ENCODE measurements at places on chromosomes 4 and X. TPM values are rescaled to one million over a fixed set of nuclear protein-coding genes. Genes with fewer than 3 reads are reported as not detected.

Gene CT45A5
- 10.4 TPM for total RNA-seq

Gene NXF2
- 1.9 TPM for total RNA-seq

Gene BEND2
- not detected for total RNA-seq

Gene HAUS3
- 29.3 TPM for total RNA-seq

Gene ERCC6L
- total RNA-seq: 11.1 TPM

Gene DIPK2B
- not detected for total RNA-seq

Gene FGFBP2
- total RNA-seq: not detected

Gene FOXR2
- total RNA-seq: 6.0 TPM

Gene NRK
- total RNA-seq: 4.3 TPM

Gene SMR3B
- not detected for total RNA-seq

Gene UPF3B
- total RNA-seq: 7.0 TPM

Gene EREG
- total RNA-seq: 0.54 TPM

Gene TLR3
- 6.1 TPM for total RNA-seq

Gene NOX1
- total RNA-seq: not detected

Gene CT45A2
- total RNA-seq: 0.69 TPM

Gene TLR10
- not detected for total RNA-seq

Gene ASMT
- total RNA-seq: not detected

Gene TLL1
- total RNA-seq: not detected

Gene PAGE2
- 0.29 TPM for total RNA-seq

Gene PPP2R2C
- 1.0 TPM for total RNA-seq

Gene HSFX2
- total RNA-seq: not detected

Gene RHOH
- total RNA-seq: not detected

Gene RAI2
- 0.86 TPM for total RNA-seq

Gene PDCL2
- not detected for total RNA-seq

Gene APLN
- total RNA-seq: 0.34 TPM

Gene DMD
- total RNA-seq: 24.0 TPM

Gene STAP1
- total RNA-seq: not detected

Gene SLC49A3
- not detected for total RNA-seq

Gene ATXN3L
- not detected for total RNA-seq

Gene BGN
- 5.7 TPM for total RNA-seq

Gene FAM184B
- 0.03 TPM for total RNA-seq

Gene CT83
- total RNA-seq: not detected

Gene SRPX2
- 30.6 TPM for total RNA-seq

Gene CDKL5
- total RNA-seq: 2.1 TPM

Gene TMEM31
- not detected for total RNA-seq

Gene EDA2R
- total RNA-seq: 0.40 TPM

Gene MAGEC3
- total RNA-seq: not detected

Gene POU3F4
- not detected for total RNA-seq

Gene SPANXA1
- total RNA-seq: not detected

Gene GLRA2
- not detected for total RNA-seq

Gene IL2RG
- not detected for total RNA-seq

Gene SPINK2
- not detected for total RNA-seq

Gene C4orf50
- total RNA-seq: not detected

Gene KLHL15
- total RNA-seq: 9.4 TPM

Gene GAGE12F
- total RNA-seq: 2.2 TPM

Gene SETD7
- 18.2 TPM for total RNA-seq

Gene RTL3
- total RNA-seq: not detected

Gene AFF2
- total RNA-seq: 0.06 TPM

Gene FDCSP
- total RNA-seq: 0.97 TPM

Gene C4orf36
- 0.40 TPM for total RNA-seq

Gene PNMA6A
- total RNA-seq: 1.6 TPM
